ENCODE measurements at places on chromosomes 6 and 20.

DNA sequence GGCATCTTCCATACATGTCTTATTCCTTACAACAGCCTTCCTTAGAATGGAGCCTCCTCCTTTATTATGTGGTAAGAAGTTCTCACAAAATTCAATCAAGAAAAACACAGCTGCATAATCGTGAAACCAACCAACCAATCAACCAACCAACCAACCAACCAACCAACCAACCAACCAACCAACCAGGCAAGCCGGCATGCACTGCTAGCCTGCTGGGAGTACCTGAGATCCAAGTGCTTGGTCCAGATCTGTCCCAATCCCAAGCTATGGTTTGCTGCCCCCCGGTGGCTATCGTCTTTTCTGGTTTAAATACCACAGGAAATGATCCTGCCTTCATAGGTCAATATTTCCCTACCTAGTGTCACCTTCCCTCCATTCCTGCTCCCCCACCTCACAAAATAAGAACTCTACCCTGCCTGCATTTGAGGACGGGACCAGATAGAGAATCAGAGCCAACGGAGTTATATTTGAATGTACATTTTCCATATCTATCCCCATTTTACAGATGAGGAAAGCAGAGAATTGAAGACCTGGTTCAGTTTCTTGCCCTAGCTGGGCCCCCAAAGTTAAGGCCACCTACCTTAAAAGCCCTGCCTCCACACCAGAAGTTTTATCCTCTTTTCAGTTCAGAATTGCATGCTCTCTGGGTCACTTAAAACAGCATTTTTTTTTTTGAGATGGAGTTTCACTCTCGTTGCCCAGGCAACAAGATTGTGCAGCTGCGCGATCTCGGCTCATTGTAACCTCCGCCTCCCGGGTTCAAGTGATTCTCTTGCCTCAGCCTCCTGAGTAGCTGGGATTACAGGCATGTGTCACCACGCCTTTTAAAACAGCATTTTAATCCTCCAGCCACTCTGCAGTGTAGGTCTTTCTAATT lies 27.1 kb downstream of the RAB44 start:
- peak; percentile 71 for DNase-seq

DNA sequence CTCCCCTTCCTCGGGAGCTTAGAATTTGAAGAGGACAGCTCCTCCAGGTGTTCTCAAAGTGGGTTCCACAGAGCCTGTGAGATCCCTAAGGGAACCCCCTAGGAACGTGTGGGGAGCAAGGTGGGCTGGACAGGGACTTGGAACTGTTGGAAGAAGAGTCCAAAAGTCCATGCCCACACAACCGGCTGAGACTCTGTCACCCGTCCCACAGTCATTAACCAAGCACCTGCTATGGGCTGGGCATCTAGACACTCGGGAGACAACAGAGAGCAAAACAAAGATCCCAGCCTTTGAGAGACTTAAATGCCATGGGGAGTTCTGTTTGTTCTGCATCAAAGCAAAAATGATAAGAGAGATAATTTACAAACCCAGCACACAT lies 51.9 kb upstream of the SAYSD1 start:
- DNase-seq: peak; percentile 32

DNA sequence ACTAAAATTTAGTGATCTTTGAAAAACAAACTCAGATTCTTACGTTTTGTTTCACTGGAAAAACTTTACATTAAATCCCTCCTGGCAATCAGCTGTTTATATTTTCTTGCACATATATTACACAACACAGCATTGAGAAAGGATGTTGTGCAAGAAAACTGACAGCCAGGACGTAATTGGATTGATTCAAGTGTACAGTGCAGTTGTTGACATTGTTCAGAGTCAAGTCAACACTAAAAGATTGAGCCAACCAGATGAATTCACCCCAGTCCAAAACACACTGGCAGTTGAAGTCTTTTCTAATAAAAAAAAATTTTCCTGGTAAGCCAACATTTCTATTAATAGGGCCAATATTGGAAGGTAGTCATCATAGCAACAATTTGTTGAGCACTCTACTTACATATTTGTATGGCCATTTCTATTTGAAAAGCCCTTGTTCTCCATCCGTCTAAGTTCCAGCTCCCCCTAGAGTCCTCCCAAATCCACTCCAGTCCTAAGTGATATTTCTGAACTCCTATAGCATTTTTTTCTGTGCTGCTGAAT lies 20.9 kb upstream of the VNN1 start:
- no peak for DNase-seq

- DNase-seq: no peak
Observed at GRCh38 chr6:170018422-170018935, 267.1 kb downstream of the ERMARD start.

DNA sequence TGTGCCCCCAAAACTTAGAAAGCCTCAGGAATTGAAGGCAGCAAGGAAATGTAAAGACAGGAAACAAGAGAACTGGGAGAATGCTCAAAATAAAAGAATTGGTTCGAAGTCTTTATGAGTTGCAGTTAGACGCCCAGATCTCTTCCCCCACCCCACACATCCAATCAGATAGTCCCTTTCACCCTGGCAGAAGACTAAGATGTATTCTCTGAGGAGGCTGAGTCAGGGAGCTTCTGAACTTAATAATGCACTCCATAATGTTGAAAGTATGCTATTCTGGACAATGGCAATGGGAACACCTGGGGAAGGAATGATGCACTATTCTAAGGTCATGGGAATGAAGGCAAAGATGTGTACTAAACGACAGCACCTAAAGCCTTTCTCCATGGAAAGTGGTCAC lies 173.6 kb downstream of the MTFR2 start:
- no peak for DNase-seq

DNA sequence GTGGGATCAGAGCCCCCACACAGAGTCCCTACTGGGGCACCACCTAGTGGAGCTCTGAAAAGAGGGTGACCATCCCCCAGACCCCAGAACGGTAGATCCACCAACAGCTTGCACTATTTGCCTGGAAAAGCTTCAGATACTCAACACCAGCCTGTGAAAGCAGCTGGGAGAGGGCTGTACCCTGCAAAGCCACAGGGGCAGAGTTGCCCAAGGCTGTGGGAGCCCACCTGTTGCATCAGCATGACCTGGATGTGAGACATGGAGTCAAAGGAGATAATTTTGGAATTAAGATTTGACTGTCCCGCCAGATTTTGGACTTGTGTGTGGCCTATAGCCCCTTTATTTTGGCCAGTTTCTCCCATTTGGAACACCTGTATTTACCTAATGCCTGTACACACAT lies 260.4 kb downstream of the TBX18 start:
- DNase-seq: no peak

- DNase-seq: no peak
Observed at GRCh38 chr6:7126754-7127153, 19.0 kb downstream of the RREB1 start.

DNA sequence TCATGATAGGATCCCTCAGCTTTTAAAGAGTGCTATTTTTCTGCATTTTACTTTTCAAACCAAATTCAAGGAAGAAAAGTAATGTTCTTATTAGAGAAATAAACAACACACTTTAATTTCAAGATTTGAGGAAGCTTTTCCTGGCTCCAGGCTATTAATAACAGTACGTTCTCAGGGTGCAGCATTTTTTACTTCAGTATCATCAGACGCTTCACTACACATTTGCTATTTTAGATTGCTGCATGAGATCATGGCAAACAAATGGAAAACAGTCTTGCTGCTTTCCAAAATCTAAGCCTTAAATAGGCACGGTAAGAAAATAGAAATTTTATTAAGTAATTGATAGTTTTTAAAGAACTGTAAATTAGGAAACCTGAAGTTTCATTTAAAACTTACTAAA lies 253.6 kb upstream of the EXOC2 start:
- no peak for DNase-seq

DNA sequence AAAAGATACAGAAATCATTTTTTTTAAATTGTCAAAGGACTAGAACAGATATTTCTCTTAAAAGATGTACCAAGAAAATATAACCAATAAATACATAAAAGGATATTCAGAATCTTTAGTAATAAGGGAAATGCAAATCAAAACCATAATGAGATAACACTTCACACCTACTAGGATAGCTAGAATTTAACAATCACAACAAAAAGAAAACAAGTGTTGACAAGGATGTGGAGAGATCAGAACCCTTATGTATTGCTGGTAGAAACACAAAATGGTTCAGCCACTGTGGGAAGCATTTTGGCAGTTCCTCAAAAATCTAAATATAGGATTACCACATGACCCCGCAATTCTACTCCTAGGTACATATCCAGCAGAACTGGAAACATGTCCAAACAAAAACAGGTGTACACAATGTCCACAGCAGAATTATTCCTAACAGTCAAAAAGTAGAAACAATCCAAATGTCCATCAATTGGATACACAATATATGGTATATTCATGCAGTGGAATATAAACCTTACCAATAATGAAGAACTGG lies 211.0 kb downstream of the LRFN2 start:
- peak; percentile 61 for DNase-seq

DNA sequence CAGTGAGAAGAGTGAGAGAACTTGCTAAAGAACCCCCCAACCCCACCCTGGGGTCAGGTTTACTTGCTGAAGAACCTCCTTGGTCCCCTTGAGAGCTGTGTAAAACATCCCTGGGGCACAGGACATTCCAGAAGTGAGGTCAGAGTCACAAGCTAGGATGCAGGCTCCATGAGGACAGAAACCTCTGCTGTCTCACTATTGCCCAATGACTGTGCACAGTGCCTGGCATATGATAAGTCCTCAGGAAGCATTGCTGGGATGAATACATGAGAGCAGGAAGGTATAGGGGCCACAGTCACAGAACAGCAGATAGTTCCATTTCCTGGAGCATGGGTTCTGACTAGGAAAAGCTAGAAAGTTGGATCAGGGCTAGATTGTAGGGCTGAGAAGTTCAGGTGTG lies 18.4 kb downstream of the NT5E start:
- DNase-seq: no peak

DNA sequence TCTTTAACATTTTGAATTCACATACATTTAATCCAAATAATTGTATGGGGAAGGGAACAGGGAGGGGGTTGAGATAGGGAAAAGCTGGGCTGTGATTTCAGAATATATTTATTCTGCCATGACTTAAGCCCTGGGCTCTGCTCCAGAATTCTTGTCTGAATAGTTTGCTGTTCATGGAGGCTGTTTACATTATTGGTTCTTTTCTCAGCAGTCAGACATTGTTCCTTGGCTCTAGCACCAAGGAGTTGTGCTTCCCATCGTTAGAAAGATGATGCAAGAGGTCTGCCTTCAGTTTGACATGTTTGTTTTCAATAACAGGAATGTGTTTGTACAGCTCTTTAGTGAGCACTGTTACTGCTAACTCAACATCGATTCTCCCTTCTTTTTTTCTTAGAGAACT lies 198.8 kb upstream of the CDYL start:
- DNase-seq: no peak

- DNase-seq: no peak
Observed at GRCh38 chr20:61299618-61300017, 47.6 kb downstream of the CDH4 start.

DNA sequence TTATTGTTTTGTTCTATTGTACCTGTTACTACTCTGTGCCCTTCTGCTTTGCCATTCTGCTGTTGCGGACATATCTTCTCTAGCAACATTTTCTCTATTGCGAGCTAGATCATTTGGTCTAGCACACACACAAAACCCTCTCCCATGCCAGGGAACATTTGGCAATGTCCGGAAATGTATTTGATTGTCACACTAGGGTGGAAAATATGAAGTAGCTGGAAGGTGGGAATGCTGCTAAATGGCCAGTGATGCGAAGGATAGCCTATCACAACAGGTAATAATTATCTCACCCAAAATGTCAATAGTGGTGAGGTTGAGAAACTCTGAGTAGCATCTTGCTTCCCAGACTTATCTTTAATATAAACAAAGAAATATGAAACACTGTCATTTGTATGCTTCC lies 331.9 kb downstream of the HTR1B start:
- DNase-seq: no peak

DNA sequence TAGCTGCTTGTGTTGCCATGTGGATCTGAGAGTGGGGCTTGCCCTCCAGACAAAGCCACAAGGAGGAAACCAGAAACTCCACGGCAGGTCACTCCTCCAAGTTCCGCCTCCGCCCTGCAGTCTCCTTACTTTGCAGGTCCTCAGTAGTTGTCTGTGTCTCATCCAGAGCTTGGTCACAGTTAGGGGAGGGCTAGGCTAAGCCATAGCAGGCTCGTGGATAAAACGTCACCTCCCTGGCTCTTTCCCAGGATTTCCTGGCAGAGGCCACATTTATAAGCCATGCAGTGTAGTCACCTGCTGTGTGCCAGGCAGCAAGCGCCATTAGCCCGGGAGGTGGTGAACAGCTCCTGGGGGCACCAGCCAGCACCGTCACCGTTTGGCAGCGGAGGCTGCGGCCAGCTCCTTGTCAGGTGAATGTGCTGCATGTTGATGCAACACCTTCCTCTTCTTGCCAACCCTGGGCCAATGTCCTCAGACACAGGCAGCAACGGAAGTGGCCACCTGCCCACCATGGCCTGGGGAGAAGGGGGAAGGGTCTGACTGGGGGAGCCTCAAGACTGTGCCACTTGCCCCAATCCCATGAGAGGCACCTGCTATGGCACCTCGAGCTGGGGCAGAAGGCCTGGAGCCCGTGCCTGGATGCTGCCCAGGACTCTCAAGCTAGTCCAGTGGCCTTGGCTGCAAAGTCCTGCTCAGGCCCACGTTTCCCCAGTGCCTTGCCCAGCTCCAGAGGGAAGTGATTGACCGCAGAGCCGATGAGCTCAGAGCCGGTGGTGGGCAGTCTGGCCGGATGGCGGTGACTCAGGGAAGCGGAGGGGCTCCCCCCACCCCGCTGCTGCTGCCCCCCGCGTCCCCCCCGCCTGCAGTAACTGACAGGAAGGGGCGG lies 39.0 kb upstream of the SLCO4A1 start:
- peak; percentile 94 for DNase-seq

GRCh38 chr6:32327103-32327502 lies 44.6 kb downstream of the TSBP1 start:
- no peak for DNase-seq

DNA sequence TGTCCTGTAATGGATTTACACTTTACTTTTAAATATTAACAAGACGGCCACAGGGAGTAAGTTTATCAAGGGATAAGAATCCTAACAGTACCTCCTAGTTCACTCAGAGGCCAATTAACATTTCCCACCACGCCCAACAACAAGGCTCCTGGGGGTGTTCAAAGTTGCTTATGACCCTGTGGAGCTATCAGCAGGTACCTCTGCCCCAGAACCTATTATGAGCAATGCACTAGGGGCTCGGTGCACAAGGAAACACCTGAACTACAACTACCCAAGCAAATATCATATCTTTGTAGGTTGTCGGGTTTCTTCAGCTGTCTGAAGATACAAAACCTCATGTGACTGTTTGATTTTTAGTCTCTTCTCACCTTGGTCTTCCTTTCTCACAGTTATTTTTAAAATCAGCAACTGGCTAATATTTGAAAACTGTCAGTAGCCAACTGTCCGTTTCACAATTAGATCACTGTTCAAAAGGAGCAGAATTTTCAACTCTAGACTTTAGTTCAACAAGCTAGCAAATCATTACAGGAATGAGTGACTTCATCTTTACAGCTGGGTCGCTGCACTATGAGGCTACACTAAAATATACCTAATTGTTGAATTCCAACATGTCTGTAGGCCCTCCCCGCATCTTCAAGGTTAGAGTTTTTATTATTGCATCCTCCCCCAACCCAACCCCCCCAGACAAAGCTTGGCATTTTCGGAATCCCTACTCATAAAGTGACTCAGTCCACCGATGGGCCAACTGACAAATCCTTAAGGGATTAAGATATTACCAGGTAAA lies 38.1 kb downstream of the B4GALT5 start:
- DNase-seq: no peak

GRCh38 chr20:41142919-41143318 lies 5.6 kb downstream of the PLCG1 start:
- DNase-seq: no peak
